HFFc6 (cell line): ENCODE measurements at places on chromosomes 16 and 17. TPM values are rescaled to one million over a fixed set of nuclear protein-coding genes. Genes with fewer than 3 reads are reported as not detected.
A peak's percentile ranks its signal among the peaks of the same experiment; 100 is the strongest.

Gene TBC1D26
- not detected in 3 replicates for total RNA-seq

GRCh38 chr17:50171371-50172071 lies 5.7 kb downstream of the SGCA start:
- H3K4me3 ChIP-seq: peak overlapping the region; percentile 25; the same call in 1 of the 2 replicates
- H3K27ac ChIP-seq: peak overlapping the region; percentile 98
- peaks cover 73% of the 10 kb centered on the region for H3K27me3 ChIP-seq
- no peak for DNase-seq
- H3K4me1 ChIP-seq: peaks cover 47% of the 10 kb centered on the region

DNA sequence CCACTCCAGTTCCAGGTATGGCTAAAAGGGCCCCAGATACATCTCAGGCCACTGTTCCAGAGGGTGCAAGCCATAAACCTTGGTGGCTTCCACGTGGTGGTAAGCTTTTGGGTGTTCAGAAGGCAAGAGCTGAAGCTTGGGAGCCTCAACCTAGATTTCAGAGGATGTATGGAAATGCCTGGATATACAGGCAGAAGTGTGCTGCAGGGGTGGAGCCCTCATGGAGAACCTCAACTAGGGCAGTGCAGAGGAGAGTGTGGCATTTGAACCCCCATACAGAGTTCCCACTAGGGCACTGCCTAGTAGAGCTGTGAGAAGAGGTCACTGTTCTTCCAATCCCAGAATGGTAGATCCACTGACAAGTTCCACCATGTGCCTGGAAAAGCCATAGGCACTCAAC lies 267.3 kb downstream of the SLC39A11 start:
- peaks cover 8% of the 10 kb centered on the region; the same call in 1 of the 2 replicates for H3K4me1 ChIP-seq
- H3K36me3 ChIP-seq: peaks cover 52% of the 10 kb centered on the region
- H3K27ac ChIP-seq: no peak overlapping the region
- DNase-seq: no peak

GRCh38 chr17:49473900-49474751 lies 21.0 kb upstream of the NGFR start:
- peaks cover 65% of the 10 kb centered on the region for H3K27me3 ChIP-seq
- no peak overlapping the region for H3K4me3 ChIP-seq
- no peak for DNase-seq
- H3K36me3 ChIP-seq: no peaks in the 10 kb centered on the region

- no peak overlapping the region for H3K27ac ChIP-seq
- H3K36me3 ChIP-seq: peaks cover 50% of the 10 kb centered on the region
- H3K27me3 ChIP-seq: no peaks in the 10 kb centered on the region; the same call in 1 of the 2 replicates
- DNase-seq: no peak
- H3K4me3 ChIP-seq: no peak overlapping the region
These were observed 15.3 kb downstream of the MEAK7 start for GRCh38 chr16:84489131-84489530.

GRCh38 chr16:57043248-57043647 lies 49.1 kb upstream of the CPNE2 start:
- H3K36me3 ChIP-seq: peaks cover 33% of the 10 kb centered on the region
- no peak overlapping the region for H3K4me3 ChIP-seq
- DNase-seq: no peak
- no peak overlapping the region for H3K27ac ChIP-seq
- peaks cover 30% of the 10 kb centered on the region for H3K4me1 ChIP-seq
- peaks cover 6% of the 10 kb centered on the region for H3K27me3 ChIP-seq
